ENCODE measurements at places on chromosomes 12 and 14.

DNA sequence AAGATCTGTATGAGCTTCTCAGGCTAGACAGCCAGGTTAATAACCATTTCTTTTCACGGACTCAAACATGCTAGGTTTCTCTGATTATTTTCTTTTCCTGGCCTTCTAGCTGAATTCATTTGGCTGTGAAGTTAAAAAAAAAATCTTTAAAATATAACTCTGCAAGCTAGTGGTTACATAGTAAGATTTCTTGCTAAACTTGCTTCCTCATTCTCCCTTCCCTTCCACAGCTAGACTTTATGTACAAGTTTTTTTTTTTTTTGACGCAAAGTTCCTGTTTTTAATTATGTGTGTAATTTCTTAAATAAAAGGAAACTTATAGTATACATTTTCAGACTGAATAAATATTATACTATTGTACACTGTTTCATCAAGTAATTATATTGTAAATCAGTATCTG is 145.4 kb downstream of the TMTC2 start:
- DNase-seq, result no peak

DNA sequence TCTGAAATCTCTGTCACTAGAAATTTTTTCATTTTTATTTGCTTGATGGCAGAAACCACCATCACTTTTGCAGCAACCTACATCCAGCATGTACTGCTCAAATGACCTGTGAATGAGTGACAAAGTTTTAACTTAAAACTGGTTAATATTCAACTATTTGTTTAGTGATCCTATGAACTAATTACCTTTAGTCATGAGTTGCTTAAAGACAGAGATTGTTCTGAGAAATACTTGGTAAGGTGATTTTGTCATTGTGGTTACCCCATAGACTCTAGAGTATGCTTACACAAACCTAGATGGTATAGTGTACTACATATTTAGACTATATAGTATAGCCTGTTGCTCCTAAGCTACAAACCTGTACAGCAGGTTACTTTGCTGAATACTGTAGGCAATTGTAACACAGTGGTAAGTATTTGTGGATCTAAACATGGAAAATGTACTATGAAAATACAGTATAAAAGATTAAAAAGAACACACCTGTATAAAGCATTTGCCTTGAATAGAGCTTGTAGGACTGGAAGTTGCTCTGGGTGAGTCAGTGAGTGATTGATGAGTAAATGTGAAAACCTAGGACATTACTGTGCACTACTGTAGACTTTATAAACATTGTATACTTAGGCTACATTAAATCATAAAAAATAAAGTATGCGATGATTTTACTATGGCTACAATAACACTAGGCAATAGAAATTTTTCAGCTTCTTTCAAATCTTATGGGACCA is 256.6 kb upstream of the PPFIA2 start:
- no peak for DNase-seq

DNA sequence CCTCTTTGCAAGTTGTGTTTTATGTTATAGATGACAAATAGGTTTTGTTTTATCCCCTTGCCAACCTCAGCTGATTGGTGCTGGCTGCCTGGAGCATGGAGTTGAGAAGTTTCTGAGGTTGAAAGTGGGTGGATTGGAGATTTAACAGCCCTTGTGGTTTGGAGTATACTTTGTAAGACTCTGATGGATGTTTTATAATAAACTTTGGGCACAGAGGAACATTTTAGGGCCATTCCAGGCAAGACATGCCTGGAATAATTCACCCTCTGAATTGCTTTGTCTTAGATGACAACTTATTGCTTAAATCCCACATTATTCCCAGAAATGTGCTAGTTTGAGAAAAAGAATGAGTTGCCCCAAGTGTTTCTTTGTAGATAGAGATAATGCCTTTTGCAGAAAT is 158.9 kb downstream of the SLC5A8 start:
- DNase-seq, result peak; percentile 39

GRCh38 chr12:111193067-111193466 is 175.8 kb downstream of the PHETA1 start:
- DNase-seq, result no peak

GRCh38 chr12:118589162-118589561 is 212.8 kb downstream of the SUDS3 start:
- DNase-seq, result no peak

DNA sequence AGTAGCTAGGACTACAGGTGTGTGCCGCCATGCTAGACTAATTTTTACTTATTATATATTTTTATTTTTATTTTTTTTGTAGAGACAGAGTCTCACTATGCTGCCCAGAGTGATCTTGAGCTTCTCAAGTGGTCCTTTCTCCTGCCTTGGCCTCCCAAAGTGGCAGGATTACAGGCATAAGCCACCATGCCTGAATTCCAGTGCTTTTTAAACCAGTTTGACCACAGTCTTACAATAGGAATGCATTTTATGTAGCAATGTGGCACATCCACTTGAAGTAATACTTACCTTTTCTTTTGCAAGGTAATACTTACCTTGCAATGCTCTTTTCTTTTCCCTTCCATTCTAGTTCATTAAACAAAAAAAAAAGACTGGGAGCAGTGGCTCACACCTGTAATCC is 38.0 kb upstream of the CPM start:
- no peak for DNase-seq

- DNase-seq, result no peak
These were observed 669 bp downstream of the RFX4 start for GRCh38 chr12:106583242-106584103.

DNA sequence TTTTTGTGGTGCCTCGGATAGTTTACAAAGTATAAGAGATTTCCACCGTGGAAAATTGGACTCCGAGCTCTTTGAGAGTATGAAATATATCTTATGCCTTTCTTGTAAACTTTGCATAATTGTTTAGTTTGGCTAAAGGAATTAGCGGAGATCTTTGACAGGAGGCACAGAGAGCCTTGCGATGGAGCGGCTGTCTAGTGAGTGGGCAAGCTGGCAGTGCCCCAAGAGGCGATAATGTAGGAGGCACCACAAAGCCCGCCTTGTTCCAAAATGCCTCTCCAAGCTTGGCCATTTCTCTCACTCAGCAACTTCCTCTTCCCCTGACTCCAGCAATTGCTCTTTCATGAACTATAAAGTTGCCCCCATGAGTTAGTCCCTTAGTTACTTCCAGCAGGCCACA is 270.1 kb upstream of the PRICKLE1 start:
- DNase-seq, result no peak

GRCh38 chr12:16385782-16386646 is 38.6 kb downstream of the MGST1 start:
- DNase-seq, result peak; percentile 5

GRCh38 chr14:44960146-44960545 is 1.6 kb downstream of the KLHL28 start:
- DNase-seq, result no peak

GRCh38 chr12:119432949-119433348 is 98.4 kb downstream of the CCDC60 start:
- DNase-seq, result no peak

DNA sequence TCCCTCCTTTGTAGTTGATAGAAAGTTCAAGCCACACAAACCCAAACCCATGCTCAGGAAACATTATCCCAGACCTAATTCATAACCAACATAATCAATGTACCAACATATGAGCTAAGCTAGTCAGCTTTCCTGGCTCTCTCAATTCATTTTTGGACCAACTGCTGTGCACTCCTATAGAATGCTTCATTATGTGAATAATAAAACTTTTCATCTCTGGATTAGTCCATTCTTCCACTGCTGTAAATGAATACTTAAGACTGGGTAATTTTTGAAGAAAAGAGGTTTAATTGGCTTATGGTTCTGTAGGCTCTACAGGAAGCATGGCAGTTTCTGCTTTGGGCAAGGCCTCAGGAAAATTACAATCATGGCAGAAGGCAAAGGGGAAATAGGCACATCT is 651.9 kb downstream of the RERGL start:
- DNase-seq, result no peak

- peak; percentile 4 for DNase-seq
These were observed 1.1 kb downstream of the SMIM10L1 start for GRCh38 chr12:11171969-11172675.

DNA sequence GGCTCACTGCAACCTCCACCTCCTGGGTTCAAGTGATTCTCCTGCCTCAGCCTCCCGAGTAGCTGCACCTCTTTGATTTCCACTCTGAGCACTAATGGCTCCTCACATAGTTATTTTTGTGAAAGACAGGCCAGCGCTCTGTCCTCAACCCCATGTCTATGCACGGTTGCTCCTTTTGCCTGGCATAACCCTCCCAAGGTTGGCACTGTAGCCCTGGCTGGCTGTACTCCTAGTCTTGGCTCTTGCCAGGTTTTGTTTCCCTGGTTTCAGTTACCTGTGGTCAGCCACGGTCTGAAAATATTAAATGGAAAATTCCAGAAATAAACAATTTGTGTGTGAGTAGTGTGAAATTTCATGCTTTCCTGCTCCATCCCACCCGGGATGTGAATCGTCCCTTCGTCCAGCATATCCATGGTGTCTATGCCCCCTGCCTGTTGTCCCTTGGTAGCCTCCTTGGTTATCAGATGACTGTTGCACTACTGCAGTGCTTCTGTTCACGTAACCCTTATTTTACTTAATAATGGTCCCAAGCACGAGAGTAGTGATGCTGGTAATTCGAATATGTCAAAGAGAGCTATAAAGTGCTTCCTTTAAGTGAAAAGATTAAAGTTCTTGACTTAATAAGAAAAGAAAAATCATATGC is 12.3 kb upstream of the DCD start:
- DNase-seq, result no peak

GRCh38 chr12:272942-273341 is 10.3 kb upstream of the SLC6A13 start:
- DNase-seq, result no peak

All from BJ (cell line).